CD4-positive, alpha-beta T cell treated with Interferon alpha-2 for 1 hour (primary cell): ENCODE measurements at places on chromosomes 11 and 22.

DNA sequence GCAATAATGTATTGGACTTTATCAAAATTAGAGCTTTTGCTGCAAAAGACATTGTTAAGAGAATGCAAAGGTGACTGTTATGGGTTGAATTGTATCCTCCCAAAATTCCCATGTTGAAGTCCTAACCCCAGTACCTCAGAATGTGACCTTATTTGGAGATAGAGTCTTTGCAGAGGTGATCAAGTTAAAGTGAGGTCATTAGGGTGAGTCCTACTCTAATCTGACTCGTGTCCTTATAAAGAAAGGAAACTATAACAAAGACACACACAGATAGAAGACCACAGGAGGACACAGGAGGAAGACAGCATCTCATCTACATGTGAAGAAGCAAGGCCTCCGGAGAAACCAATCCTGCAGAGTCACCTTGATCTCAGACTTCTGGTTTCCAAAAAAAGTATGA lies 1011.2 kb downstream of the TBC1D22A start:
- no peak for DNase-seq

- no peak for DNase-seq
These were observed 17.4 kb downstream of the LUZP2 start for GRCh38 chr11:24514219-24514594.

DNA sequence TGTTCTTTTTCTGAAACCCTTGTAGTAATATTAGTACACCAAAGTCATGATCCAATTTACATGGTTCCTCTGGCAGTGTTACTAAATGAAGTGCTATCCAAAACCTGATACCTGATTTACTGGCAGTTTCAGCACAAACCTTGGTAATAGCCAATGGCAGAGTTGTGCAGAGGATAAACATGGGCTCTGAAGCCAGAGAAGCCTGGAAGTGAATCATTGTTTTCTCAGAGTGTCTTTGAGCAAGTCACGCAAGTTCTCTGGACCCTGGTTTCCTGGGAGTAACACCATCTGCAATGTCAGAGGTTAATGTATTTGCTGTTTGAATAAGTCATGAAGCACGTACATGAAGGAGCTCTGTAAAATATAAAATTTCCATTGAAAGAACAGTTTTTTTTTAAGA lies 222.3 kb upstream of the NARS2 start:
- DNase-seq: no peak

- DNase-seq: no peak
These were observed 16.4 kb downstream of the CWC15 start for GRCh38 chr11:94956963-94957362.

GRCh38 chr11:73291781-73292524 lies 16.1 kb upstream of the ARHGEF17 start:
- DNase-seq: no peak

DNA sequence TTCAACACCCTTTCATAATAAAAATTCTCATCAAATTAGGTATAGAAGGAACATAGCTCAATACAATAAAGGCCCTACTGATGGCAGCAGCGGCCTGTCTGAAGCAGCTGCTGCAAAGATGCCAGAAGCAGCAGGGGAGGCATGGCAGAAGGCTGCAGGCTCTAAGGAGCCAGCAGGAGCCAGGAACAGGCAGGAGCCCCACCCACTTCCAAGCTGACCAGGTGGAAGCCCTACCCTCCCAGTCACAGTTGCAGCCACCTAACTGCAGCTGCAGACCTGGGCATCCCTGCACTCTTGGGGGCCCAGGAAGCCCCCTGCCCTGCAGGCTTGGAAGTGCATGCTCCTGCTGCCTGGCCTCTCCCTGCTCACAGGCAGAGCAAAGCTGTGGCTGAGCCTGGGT lies 18.2 kb upstream of the OR6A2 start:
- DNase-seq: no peak

DNA sequence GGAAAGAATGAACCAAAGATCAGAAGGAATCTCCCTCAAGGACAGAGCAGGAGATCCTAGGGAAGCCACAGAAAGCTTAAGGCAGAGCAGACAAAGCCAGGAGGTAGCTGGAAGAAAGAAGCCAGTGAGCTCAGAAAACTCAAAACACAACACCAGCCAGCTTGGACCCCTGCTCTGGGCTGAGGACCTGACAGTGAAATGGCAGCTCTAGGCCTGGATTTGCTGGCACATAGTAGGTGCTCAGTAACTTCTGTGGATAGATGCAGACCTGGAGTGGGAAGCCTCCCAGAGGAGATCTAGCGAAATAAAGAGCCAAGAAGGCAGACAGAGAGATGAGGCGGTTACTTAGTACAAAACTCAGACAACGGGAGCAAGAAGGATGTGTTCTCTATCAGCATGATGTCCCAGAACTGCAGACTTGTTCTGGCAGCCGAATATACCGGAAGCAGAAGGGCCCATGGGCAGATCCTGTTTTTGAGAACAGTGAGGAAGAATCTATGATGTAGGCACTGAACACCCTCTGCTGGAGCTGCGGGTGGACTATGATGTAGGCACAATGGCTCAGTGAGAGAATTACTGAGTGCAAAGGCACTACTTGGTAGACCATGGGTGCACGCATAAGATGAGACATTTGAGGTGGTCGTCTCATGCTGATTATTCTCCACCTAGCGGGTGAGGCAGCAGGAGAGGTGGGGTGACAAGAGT lies 4.8 kb downstream of the ROBO4 start:
- no peak for DNase-seq
